Mammary epithelial cell (primary cell): ENCODE measurements at places on chromosomes 1 and 21. TPM values are rescaled to one million over a fixed set of nuclear protein-coding genes. Genes with fewer than 3 reads are reported as not detected.
A peak's percentile ranks its signal among the peaks of the same experiment; 100 is the strongest.

ARTN gene
- 105 and 164 TPM in 2 replicates for total RNA-seq

DNA sequence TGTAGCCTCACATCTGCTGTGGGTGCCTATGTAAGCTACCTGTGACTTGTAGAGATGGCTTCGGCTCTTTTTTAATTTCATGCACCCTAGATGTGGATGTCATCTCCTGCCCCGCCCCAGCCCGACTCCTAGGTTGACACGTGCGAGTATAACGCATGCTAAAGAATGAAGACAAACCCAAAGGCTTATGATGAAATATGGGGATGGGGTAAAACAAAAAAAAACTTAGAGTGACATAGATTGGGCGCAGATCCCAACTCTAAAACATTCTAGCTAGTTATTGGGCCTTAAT lies 613 bp upstream of the ERO1B start:
- DNase-seq = no peak

DNA sequence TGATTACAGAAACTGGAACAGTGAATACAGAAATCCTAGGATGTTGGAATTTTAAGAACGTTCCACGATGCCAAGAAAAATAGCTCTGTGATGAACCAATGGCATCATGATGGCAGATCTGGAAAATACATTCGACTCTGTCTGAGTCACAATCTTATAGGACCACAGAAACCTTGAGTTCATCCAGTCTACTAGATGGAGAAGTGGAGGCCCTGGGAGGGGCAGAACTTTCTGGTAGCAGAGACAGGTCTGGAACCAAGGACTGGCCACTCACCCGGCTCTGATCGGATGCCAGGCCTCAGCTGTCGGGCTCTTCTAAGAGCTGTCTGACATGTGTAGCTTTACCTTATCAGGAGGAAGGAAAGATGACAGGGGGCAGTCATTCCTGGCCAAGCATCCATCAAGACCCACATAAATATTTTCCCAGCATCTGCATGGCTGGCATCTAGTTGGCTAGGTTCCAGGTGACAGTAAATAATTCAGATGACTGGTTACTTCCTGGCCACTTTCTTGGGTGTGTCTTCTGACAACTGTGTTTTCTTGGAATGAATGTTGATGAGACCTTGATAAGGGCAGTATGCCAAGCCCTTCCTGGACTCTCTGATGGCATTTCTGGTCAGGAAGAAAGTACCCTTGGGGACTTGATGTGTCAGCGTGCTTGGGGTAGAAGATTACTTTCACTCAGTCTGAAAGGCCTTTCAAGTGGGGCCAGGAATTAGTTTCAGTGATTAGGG lies 72.6 kb upstream of the TRABD2B start:
- no peak for DNase-seq

- DNase-seq = no peak
Measured at GRCh38 chr1:165536016-165536415, 7.8 kb upstream of the LRRC52 start.

- peak; percentile 40 for DNase-seq
Measured at GRCh38 chr1:157101149-157101548, 1.5 kb upstream of the ETV3L start.

- no peak for DNase-seq
Measured at GRCh38 chr1:200073286-200073637, 45.8 kb downstream of the NR5A2 start.

DNA sequence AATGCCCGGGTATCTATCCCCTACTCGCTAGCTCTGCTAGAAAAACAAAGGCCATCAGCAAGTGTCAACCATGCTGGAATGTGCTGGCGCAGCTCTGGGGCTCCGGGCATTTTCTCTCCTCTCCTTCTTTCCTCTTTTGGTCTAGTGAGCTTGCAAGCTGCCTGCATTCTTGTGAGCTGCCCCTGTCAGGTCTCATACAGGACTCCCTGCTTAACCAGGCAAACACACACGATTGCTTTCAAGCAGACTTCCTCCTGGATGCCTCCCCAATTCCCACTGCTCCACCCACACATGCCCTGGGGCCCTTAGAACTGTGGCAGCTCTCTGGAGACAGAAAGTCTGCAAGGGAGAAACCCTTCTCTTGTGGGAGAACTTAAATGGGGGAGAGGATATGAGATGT lies 35.7 kb upstream of the SUCO start:
- DNase-seq = peak; percentile 41

DNA sequence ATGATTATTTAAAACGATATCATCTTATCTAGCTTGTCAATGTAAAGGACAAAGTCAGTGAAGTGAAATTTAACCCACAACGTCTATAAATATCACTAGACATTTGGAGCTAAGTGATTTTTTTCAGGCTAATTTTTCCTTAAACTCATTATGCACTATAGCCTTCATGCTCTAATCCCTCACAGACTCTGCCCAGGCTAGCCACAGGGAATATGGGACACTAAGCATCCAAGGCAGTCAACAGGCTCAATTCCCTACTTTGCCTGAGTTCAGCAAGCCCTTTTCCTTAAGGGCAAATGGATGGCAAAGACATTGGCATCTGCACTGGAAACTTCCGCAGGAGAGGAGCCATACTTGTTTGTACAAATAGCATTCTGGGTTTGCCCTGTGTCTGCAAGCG lies 577.0 kb downstream of the LMO4 start:
- DNase-seq = no peak

GRCh38 chr1:17005365-17005740 lies 6.4 kb downstream of the ATP13A2 start:
- DNase-seq = no peak

FASLG gene
- total RNA-seq = not detected in 2 replicates

- DNase-seq = no peak
Measured at GRCh38 chr1:119226321-119226720, 85.9 kb upstream of the WARS2 start.

DNA sequence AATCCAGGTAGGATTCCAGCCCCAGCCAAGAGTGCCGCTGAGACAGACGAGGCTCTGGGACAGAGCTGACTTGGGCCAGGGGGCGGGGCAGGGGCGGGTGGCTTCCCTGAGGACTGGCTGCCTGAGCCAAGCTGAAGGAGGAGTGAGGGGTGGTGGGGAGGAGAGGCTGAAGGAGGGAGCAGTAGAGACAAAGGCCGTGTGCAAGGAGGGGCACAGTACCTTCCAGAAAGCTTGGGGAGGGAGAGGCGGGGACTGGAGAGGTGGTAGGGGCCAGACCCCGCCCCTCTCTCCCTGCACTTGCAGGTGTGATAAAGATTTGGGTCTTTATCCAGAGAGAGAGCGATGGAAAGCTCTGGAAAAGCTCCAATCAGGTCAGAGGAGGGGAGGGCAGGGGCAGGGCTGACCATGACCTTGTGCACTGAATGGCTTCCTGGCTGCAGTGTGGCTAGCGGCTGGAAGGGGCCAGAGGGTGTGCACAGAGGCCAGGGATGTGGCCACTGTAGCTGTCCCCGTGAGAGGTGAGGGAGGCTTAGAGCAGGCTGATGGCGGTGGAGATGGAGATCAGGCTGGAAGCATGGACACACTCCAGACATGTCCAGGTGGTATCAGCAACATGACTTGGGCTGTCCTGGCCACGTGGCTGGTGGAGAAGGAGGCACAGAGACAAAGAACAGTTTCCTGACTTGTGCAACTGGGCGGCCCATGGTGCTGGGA lies 6.7 kb upstream of the EPHA8 start:
- no peak for DNase-seq

- DNase-seq = no peak
Measured at GRCh38 chr21:44353191-44353970, at the start of gene TRPM2. Gene TRPM2, plus strand, starts transcription at chr21:44353621. Its CDS starts 80 bp downstream, at chr21:44353701.

USH2A gene
- total RNA-seq = not detected in 2 replicates

GRCh38 chr1:116680752-116681151 lies 13.2 kb upstream of the IGSF3 start:
- peak; percentile 27 for DNase-seq

DNA sequence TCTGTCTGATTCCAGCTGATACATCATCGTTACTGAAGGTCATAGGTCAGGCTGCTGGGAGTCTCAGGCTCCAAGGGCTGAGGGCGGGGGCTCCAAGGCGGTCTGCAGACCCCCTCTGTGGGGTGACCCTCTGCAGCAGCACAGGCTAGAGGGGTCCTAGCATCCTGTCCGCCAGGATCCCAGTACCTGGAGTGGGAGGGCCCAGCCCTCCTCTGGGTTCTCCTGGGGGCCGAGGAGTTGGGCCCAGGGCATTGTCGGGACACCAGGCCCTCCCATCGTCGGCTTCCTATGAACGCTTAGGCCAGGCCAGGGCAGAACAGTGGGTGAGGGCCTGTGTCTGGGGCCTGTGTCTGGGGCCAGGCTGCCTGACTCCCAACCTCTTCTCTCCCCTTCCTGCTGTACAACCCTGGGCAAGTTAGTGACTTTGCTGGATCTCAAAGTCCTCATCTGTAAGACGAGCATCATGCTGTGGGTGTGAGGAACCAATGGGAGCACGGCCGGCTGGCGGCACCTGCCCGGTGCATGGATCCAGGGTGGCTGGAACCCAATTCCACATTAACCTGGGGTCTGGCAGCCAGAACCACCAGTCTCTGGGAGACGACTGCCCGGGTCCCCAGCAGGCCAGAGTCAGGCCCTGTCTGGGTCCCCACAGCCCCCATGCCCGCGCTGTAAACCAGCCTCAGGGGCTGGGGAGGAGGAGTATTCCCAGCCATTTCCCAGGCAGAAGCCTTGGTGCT lies 56.2 kb upstream of the COL18A1 start:
- no peak for DNase-seq

DNA sequence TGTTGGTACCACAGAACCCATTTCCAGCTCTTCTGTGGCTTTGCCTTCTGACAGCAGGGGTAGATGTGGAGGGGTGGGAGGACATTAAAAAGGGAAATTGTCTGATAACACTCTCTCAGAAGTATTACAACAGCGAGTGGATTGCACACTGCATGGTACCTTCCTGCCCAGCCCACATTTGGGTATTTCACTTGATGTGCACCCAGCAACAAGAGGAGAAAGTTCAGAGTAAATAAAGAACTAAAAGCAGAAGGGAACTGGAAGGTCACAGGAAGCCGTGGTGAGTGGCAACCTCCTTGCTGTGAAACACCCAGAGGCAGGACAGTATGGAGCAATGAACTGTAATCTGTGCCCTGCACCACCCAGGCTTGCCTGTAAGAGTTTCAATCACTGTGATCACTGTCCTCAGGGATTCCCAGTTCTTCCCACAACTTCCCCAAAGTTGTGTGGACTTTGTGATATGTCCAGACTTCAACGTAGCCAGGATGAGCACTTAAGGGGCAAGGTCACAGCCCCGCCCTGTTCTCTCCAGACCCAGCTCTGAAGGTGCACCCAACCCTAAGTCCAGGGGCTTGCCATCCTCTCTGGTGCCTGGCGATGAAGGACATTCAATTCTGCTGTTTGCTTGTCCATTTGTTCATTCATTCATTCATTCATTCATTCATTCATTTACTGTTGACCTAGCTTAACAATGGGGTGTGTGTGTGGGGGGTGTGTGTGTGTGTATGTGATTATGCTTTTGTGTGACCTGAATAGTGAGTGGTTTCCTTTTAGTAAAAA lies 18.7 kb upstream of the F5 start:
- no peak for DNase-seq

DNA sequence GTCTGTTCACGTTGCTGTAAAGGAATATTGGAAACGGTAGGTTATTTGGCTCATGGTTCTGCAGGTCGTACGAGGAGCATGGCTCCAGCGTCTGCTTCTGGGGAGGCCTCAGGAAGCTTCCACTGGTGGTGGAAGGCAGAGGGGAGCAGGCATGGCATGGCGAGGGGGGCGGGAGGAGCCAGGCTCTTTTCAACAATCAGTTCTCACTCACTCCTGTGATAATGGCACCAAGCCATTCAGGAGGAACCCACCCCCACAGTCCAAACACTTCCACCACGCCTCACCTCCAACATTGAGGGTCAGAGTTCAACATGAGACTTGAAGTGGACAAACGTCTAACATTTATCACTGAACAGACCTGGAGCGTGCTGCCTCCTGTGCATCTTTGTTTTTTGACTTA lies 141.2 kb downstream of the PGBD5 start:
- no peak for DNase-seq

MAP1LC3C gene
- total RNA-seq = not detected in 2 replicates

GRCh38 chr1:235607284-235607683 lies 42.3 kb downstream of the GNG4 start:
- no peak for DNase-seq

GRCh38 chr21:25375675-25376074 lies 231.6 kb downstream of the MRPL39 start:
- no peak for DNase-seq
